Tibial nerve (tissue), 4 donors: ENCODE measurements at places on chromosomes 2 and 18.

- DNase-seq = no peak
Measured at GRCh38 chr2:166088634-166089033, 39.2 kb downstream of the SCN1A start.

DNA sequence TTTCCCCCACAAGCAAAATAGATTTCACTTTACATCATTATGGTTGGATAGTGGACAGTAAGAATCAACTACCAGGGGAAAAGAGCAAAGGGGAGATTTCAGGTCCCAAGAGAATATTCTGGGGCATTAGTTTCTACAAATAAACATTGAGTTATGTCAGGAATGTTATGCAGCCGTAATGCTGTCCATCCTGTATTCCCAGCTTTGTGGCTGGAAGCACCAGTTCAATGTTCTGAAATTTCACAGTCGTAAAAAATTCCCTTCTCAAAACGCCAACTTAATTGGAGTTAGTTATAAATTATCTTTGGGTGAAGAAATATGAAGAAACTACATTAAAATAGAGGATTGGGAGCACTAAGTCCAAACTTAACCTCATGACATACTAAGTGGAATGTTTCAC, 141.5 kb upstream of the FIGN start:
- no peak for DNase-seq

DNA sequence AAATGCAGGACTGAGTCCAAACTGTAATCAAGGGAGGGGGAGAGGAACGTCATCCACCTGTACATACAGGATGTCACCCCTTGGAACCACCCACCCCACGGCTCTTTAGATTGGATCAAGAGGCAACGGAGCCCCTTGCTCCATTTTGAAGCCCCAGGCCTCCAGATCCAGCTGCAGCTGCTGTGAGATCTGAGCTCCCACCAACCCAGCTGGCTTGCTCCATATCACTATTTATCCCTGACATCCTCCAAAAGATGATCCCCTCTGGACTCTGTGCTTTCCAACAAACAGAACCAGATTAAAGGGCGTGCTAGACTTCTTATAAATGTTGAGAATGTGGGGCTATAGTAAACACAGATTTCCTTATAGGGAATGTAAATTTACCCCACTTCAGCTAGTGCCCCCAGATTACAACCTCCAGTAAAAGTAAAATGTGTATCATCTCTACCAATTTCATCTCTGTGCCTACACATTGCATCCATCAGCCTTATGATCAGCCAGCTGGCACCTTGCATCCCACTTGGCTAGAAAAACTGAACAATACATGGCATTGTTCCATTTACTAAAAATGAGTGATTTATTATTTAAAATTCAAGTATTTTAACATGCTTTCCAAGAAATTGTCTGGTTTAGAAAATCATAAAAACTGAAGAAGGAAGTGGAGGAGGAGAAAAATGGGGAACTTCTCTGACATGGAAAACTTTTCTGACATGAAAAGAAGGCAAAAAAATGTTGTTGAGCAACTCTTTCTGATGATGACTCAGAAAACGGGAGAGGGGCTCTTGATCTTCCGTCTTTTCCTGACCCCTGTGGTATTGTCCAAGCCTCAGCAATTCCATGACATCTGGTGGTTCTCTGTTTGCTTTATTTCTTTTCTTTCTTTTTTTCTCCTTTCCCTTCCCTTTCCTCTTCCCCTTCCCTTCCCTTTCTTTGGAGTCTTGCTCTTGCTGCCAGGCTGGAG, 262.6 kb upstream of the THUMPD2 start:
- no peak for DNase-seq

- no peak for DNase-seq
Measured at GRCh38 chr2:43197588-43197896, 28.9 kb downstream of the ZFP36L2 start.

DNA sequence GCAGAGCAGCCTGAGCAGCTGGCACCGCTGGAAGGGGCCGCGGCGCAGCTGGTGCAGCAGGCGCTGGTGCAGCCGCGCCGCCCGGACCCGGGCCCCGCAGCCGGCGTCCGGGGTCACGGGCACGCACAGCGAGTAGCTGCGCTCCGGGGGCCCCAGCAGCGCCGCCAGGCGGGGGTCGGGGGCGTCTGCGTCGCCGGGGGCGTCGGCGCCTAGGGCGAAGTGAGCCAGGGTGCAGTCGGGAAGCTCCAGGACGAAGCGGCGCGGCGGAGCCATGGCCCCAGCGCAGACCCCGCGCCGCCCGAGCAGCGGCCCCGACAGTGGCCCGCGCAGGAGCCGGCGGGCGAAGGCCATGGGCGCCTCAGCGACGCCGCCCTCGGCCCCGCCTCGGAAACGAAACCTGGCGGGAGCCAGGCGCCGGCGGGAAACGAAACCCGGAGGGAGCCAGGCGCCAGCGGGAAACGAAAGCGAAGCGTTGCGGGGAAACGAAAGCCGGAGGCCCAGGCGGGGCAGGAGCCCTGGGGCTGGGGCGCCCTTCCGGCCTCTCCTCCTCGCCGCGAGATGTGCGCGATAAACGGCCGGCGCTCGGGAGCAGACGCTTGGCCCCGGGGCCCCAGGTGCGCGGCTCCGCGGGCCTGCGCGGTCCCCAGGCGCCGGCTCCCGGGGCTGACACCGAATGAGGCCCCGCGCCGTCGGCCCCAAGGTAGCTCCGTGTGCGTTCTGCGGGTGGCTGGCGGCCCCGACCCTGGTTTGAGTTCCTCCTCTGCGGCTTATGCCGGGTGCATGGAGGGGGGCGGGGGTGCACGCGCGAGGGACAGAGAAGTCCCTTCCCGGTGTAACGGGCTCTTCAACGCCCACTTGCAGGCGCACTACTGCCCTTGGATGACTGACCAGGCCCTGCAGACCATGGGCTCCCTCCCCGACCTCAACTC, at the start of gene CMPK2:
CMPK2 (minus strand) TSS at position 562 of the 929 bp plus-strand sequence; CDS start at position 351, 211 bp downstream.
- peak; percentile 17 for DNase-seq

DNA sequence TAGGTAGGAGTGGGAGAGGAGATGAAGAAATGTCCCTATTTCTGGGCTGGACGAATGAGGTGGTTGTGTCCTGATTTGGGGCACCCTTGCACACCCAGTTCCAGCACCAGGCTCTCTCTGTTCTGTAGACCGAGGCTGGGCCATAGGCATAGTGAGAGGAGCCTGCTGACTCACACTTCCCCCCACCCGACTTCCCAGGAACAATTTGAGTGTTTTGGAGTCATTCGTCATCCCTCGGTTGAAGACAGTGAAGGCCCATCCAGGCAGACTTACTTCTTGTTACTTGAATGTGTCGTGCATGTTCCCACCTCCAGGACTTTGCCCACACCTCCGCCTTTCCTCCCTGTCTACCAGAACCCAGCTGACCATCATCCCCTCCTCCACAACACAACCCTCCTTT, 179.1 kb downstream of the HAUS1 start:
- no peak for DNase-seq

GRCh38 chr2:167954495-167954894, 292.9 kb downstream of the STK39 start:
- no peak for DNase-seq

DNA sequence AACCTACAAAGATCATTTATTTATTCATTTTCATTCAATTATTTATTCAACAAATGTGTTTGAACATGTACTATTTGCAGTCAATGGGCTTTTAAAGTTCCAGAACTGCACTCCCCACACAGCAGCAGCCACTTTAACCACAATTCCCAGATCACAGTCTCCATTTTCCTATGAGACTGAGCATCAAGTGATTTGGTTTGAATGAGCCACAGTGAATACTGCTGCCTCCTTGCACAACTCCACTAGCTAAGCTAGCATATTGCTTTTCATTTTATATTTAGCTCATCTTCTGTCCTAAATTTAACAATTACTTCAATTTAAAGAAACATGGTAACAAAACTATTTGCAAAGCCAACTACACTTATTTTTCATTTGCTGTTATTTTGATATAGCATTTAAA, 353.4 kb upstream of the VRK2 start:
- DNase-seq = no peak

DNA sequence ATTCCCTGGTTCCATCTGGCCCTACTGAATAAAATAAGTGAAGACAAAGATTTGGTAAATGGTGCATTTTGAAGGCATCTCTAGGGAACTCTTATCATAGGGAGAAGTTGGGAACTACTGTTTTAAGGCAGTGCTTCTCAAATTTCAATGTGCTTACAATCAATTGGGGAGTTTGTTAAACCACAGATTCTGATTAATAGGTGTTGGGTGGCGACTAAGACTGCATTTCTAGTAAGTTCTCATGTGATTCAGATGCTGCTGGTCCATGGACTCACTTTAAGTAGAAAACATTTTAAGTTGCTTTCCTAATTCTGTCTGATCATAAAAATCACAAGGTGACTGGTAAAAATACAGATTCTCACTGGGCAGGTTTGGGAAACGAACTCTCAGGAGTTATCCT, 14.6 kb downstream of the FARSB start:
- DNase-seq = no peak

DNA sequence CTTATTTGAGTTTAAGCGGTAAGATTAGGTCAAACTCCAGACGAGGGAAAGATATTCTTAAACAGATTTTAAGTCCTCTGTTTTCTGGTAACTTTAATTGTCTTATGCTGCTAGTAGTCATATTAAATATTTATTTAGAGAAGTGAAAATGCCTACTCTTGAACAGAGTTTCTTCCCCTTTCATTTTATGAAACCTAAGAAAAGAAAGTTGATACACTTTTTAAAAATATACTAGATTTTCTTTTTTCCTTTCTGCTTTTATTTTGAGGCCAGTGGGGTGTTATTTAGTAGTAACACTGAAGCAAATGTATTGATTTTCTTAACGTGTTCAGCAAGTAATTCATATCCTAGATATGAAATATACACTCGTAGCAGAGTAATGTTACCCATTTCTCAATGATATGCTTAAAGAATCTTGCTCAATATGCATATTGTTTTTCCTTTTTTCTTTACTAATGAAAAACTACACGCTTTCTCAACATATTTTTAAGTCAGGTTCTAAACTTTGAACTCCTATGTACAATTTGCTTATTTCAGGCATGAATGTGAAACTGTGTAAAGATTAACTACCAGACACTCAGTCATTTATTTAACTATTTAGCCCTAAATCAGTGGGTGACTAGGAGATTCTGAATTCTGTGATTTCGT, 691 bp downstream of the KYNU start:
- DNase-seq = no peak

DNA sequence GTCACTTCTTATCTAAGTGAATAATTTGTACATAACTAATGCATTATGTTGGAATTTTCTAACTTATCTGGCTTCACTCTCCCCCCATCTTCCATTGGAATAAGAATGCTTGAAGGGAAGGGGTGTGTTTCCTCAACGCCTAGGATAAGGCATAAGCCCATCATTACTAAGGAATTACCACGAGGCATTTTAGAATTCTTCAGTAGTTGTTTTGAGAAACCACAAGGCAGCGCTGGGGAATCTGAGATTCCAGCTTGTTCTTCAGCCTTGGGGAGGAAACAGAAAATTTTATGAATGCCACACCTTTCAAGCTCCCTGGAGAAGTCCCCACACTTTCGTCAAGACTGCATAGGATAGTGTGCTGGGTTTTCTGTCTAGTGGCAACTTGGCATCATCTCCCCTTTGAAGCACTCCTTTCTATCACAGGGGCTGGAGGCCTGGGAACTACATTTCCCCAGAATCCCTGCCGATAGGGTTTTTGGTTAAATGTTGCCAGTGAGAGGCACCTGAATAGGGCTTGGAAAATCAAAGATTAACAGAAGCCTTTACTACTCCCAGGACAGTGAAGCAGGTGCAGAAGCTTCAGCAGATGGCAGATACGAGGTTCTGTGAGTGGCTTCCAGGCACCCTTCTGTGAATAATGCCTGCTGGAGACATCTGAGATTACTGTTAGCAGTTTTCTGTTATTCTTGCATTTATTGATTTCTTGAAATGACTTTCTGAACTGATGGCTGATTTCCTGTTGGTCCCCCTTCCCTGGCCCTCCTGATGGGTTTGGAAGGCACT, 192.7 kb upstream of the REV1 start:
- DNase-seq = no peak

DNA sequence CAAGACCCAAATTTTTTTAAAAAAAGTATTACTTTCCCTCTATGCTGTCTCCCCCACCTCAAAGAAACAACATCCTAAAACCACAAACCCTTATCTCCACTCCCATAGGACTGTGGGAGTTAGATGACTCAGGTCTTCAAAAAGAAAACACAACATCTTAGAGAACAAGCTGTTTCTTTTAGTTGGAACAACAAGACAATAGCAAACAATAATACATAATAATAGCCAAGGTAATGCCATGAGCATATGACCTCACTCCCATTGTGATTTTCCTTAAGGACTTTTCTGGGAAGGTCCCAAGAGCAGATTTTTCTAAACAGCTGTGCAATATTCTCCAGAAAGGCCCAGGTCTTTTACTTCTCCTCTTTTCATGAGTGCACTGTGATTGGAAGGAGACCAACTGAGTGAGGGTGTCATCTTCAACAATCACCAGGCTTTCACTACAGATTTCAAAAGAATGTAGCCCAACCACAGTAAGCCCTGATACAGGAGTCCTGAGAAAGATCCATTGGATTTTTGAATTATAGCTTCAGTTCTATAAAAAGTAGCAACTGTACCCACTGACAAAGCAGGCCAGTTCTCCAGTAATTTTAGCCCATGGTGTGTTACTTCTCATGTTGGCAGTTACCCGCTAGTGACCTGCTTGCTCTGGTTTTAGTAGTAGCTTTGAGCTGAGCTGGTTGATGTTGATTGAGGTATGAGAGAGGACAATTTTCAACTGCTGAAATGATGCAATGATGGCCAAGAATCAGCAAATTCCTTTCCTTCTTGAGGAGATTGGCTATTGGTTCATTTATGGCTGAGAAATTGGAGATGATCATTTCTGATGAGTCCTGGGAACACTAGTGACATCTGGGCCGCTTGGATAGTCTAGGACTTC, 144.5 kb upstream of the TCF4 start:
- DNase-seq = no peak

- DNase-seq = no peak
Measured at GRCh38 chr18:10018289-10018688, 104.5 kb downstream of the VAPA start.

- DNase-seq = no peak
Measured at GRCh38 chr18:70333757-70334156, 44.9 kb downstream of the SOCS6 start.

DNA sequence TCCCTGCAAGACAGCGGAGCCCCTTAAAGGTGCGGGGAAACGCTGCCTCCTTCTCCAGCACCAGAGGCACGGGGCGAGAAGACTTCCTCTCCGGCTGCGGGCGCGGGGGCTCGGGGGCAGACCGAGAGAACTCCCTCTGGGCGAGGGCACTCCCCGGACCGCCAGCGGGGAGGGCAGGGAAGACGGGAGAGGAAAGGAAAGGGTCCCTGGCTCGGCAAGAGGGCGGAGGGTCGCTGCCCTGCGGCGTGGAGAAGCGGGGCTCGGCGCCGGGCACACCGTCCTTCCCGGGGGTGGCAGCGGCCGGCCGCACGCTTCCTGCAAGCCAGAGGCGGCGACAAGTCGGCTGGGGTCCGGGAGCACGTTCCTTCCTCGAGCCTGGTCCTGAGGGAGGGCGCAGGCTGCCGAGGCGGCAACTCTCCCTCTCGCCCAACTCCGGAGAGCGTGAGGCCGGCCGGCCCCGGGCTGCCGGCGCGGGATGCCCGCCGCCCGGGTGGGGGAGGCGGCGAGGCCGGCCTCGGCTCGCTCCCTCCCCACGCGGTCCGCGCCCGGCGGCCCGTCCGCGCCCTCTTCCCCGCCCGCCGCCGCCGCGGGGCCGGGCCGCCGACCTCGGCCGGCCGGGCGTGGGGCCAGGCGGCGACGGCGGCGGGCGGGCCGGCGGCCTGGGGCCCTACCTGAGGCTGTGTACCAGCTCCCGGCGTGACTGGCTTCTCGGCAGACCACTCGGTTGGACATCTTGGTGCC, 1.1 kb downstream of the MEMO1 start:
- peak; percentile 7 for DNase-seq
